ENCODE measurements at places on chromosomes 1 and 21.

DNA sequence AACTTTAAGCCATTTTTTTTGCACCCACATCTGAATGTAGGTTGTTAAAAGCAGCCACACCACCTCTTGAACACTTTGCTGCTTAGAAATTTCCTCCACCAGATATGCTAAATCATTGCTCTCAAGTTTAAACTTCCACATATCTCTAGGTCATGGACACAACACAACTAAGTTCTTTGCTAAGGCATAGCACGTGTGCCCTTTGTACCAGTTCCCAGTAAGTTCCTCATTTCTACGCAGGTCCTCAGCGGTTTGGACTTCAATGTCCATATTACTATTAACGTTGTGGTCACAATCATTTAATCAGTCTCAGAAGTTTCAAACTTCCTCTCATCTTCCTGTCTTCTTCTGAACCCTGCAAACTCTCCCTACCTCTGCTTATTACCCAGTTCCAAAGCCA is 661.6 kb upstream of the PKN2 start:
- no peak for DNase-seq

- no peak for DNase-seq
Observed at GRCh38 chr1:215677112-215677511, 110.0 kb downstream of the KCTD3 start.

GRCh38 chr1:116168277-116169032 is 57.3 kb downstream of the MAB21L3 start:
- peak; percentile 37 for DNase-seq

GRCh38 chr1:202167708-202168415 is 7.5 kb upstream of the PTPN7 start:
- DNase-seq = no peak

- no peak for DNase-seq
Observed at GRCh38 chr1:94530373-94530878, 11.1 kb downstream of the F3 start.

GRCh38 chr1:229318056-229318455 is 24.8 kb downstream of the CCSAP start:
- DNase-seq = no peak

- no peak for DNase-seq
Observed at GRCh38 chr1:114100148-114100547, 53.5 kb downstream of the SYT6 start.

- DNase-seq = no peak
Observed at GRCh38 chr1:32806910-32807523, 10.1 kb downstream of the YARS1 start.
